ENCODE measurements at places on chromosomes 2 and 18.

DNA sequence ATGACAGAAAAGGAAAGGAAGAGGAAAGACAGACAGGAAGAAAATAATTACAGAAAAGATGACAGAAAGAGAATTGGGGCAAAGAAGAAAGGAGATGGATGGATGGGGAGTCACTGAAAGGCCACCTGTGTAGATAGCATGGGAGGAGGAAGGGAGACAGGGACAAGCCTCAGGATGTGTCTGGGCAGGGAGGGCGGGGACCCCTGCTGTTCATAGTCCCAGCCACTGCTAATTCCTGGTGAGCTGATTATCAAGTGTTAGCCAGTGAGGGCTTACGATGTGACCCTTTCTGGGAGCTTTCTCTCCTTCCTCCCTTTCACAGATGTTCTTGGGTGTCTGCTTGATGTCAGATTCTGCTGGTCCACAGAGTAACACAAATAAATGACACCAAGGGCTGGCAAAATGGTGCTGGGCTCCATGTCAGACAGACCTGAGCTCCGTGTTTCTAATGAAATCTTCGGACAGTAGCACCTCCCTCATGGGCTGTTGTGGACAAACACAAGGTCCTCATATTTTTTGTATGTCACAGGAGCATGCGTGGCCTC lies 13.6 kb downstream of the FHOD3 start:
- H3K4me1 ChIP-seq = no peaks in the 10 kb centered on the region
- no peak overlapping the region for H3K4me3 ChIP-seq
- H3K27me3 ChIP-seq = no peaks in the 10 kb centered on the region

- peaks cover 6% of the 10 kb centered on the region for H3K4me1 ChIP-seq
- no peak overlapping the region for H3K4me3 ChIP-seq
- H3K36me3 ChIP-seq = no peaks in the 10 kb centered on the region
- H3K27ac ChIP-seq = no peak overlapping the region
- DNase-seq = no peak
Observed at GRCh38 chr2:72136933-72137497, 10.6 kb downstream of the CYP26B1 start.

DNA sequence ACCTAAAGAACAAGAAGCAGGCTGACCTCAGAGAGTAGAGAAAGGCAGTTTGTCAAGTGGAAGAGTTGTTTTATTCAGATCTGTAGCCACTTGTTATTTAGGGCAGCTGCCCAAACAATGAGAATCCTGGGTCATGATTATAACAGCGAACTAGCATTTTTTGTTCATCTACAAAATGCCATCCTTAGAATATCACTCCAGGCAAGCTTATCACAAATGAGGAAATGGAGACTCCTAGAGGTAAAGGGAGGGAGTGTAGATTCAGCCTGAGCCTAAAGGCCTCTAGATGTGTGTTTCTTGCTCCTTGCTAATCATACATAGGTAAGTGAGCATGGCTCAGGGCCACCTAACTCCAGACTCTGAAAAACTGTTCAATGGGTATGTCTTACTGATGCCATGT lies 126.1 kb downstream of the HNMT start:
- no peak for DNase-seq
- H3K27ac ChIP-seq = no peak overlapping the region
- no peaks in the 10 kb centered on the region for H3K27me3 ChIP-seq

- no peak overlapping the region for H3K4me3 ChIP-seq
- no peak overlapping the region for H3K27ac ChIP-seq
Observed at GRCh38 chr2:14623237-14623636, 9.3 kb upstream of the LRATD1 start.

GRCh38 chr2:129777762-129778583 lies 201.5 kb upstream of the RAB6C start:
- no peak overlapping the region for H3K4me3 ChIP-seq
- no peaks in the 10 kb centered on the region for H3K4me1 ChIP-seq
- H3K36me3 ChIP-seq = no peaks in the 10 kb centered on the region

GRCh38 chr18:6052449-6052913 lies 157.2 kb upstream of the TMEM200C start:
- H3K27ac ChIP-seq = no peak overlapping the region
- DNase-seq = no peak
- no peak overlapping the region for H3K4me3 ChIP-seq
- no peaks in the 10 kb centered on the region for H3K36me3 ChIP-seq
- H3K27me3 ChIP-seq = no peaks in the 10 kb centered on the region

DNA sequence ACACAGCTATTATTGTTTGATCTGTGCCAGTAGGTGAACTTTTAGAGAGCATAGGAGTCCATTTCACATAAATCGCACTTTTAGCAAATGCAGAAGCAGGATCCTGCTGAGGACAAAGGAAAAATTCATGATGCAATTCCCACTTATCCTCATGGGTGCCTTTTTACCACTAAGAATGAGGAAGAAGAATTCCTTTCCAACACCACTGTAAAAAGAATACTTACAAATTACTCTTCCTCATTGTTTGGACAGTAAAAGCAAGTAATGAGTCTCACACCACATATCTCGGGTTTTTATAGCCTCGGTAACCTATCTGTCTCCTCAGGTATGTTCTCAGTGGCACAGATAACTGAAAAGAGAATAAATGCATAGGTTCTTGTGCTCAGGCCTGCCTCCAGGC lies 238.5 kb downstream of the MTX2 start:
- no peak overlapping the region for H3K27ac ChIP-seq
- no peaks in the 10 kb centered on the region for H3K4me1 ChIP-seq
- no peaks in the 10 kb centered on the region for H3K36me3 ChIP-seq
- DNase-seq = no peak
- no peak overlapping the region for H3K4me3 ChIP-seq

DNA sequence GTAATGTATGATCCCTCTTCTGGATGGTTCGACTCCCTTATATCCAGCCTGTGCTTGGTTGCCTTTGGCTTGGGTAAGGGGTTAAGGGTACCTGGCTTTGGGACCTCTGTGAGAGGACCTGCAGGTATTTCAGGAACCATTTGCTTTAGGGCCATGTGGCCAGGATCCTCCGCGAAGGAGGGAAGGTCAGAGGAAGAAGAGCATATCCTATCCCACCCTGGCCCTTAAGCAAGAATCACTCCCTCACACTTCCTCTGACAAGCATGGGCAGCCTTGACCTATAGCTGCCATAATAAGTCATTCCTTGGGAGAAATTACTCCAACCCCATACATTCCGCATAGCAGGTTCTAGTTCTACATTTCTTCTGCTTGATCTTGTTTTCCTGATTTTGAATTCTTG lies 59.1 kb upstream of the TXNDC2 start:
- peaks cover 5% of the 10 kb centered on the region for H3K4me1 ChIP-seq
- no peaks in the 10 kb centered on the region for H3K36me3 ChIP-seq
- H3K27ac ChIP-seq = no peak overlapping the region
- DNase-seq = no peak
- no peaks in the 10 kb centered on the region for H3K27me3 ChIP-seq
- no peak overlapping the region for H3K4me3 ChIP-seq

- H3K27ac ChIP-seq = no peak overlapping the region
- H3K36me3 ChIP-seq = no peaks in the 10 kb centered on the region
- no peak overlapping the region for H3K4me3 ChIP-seq
- no peak for DNase-seq
- no peaks in the 10 kb centered on the region for H3K4me1 ChIP-seq
Observed at GRCh38 chr2:102056079-102056581, 64.4 kb downstream of the IL1R2 start.

DNA sequence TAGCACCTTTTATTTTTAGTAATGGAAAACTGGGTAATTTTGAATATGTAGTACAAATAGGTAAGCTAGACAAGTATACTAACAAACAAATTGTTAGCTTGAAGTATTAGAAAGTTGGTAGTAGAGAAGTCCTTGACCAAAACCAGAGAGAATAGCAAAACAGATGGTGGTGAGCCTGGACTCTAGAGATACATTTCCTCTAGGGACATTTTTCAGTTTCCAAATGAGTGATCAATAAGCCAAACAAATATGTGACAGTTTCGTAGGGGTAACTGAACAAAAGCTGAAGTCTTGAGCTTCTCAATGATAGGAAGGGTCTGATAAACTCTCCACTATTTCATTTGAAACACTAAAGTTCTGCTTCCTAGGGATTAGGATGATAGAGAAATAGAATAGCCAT lies 692.0 kb upstream of the FAM98A start:
- H3K27ac ChIP-seq = no peak overlapping the region
- DNase-seq = no peak
- H3K4me3 ChIP-seq = no peak overlapping the region
- no peaks in the 10 kb centered on the region for H3K36me3 ChIP-seq
- no peaks in the 10 kb centered on the region for H3K27me3 ChIP-seq

- H3K4me1 ChIP-seq = no peaks in the 10 kb centered on the region
- no peak overlapping the region for H3K4me3 ChIP-seq
- no peaks in the 10 kb centered on the region for H3K27me3 ChIP-seq
- H3K27ac ChIP-seq = no peak overlapping the region
Observed at GRCh38 chr2:39593439-39594393, 72.0 kb upstream of the TMEM178A start.

GRCh38 chr2:85071096-85071495 lies 62.1 kb upstream of the TCF7L1 start:
- no peaks in the 10 kb centered on the region for H3K36me3 ChIP-seq
- peaks cover 6% of the 10 kb centered on the region for H3K4me1 ChIP-seq

Data from natural killer cell (primary cell).